GM12864 (cell line): ENCODE measurements at places on chromosomes 12 and 14.

- DNase-seq, result no peak
Observed at GRCh38 chr14:60654334-60654821, 5.1 kb upstream of the SIX1 start.

DNA sequence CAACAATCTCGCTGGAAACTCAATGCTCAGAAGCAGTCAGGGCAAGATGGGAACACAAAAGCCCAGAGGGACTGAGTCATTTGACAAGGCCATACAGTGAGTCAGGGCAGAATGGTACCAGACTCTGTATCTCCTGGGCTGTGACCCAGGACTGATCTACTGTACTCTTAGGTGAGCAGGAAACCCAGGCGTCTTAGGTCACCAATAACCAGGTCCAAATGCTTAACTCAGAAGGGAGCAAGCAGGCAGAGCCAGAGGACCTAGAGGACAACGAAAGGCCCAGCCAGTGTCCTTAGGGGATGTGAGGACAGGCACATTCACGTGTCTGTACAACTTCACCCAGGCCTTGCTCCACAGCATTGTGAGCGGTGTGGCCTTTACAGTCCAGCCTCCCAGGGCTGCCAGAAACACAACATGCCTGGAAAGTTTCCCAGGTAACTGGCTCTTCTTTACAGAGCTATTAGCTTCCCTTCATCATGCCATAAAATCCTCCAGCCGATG is 69.9 kb downstream of the ARL6IP4 start:
- no peak for DNase-seq

DNA sequence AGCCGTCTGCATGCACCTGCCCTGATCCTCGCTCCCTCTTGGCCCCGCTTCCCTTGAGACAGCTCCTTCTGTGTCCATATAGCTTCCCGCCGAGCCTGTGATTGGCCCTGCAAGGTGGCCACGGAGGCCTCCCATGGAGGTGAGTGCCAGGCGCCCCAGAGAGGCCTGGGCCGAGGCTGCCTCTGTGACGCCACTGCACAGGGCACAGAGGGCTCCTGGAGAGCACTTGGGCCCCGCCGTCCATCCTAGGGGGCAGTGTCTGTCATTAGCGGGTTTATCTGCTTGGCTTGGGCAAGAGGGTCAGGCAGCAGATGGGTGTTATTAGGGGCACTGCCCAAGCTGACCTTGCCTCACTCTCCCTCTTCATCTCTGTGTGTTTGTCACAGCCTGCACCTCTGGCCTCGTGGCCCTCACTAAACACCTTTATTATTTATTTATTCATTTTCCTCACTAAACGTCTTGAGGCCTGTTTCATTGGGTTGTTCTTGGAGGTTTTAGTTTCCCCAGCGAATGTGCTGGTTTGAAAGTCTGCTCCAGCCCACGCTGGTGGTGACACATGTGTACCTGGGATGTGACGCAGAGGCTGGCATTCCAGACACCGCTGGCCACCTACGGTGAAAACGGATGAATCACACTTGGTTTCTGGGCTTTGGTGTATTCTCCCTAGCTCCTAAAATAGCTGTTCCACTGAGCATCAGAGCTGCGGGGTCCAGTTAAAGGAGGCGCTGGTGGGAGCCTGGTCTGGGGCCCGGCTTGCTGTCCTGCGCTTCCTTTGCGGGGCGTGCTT is 5.9 kb downstream of the ZFYVE21 start:
- DNase-seq, result no peak

- no peak for DNase-seq
Observed at GRCh38 chr12:43370263-43370662, 181.7 kb downstream of the ADAMTS20 start.

DNA sequence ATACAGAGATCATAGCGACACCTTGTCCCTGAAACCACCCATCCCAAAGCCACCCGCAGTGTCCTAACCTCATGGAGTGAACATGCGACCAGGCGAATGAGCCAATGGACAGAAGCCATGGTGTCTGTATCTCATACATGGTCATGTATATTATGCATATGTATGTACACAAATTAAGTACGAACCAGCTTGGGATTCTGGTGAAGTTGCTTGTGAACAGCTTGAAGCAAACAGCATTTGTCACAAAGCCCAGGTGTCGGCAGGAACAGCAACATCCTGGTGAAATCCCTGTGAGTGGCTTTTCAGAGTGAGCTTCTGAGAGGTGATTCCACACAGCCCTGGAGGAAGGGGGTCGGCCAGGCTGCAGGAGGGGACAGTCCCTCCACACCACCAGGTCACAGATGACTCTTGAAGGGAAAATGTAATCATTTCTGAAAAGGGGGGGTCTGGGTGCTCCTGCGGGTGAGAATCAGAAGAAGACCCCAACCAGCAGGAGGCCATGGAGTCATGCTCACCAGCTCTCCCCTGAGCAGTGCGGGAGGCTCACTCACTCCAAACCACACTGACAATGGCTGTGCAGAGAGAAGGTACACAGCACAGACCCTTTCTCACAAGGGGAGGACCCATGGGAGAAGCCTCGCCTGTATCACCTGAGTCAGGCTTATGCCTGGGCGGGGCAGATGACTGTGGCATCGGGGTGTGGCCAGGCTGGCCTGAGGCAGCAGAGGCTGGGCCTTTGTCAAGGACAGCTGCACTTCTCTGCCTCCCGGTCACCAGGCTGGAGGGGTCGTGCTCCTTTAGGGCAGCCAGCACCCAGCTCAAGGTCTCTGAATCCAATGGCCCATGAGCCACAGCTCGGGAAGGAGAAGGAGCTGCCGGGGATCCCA is 14.3 kb downstream of the CHGA start:
- DNase-seq, result no peak

DNA sequence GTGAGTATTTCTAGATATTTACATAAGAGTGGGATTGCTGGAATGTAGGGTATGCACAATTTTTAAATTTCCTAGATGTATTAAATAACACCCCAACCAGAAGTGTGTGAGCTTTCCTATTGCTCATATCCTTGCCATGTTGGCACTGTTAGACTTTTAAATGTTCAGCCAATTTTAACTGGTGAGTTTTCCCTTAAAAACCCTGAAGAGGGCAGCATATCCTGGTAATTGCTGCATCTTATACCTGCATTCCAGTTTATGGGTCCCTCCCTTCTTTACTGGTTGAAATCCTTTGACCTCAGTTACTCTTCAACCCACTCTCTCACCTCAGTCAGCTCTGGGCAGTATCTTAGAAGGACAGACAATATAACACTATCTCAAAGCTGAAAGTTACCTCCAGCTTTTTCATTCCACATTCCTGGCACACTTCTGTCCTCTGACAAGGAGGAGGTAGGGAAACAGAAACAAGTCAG is 270.6 kb downstream of the PAWR start:
- no peak for DNase-seq

GRCh38 chr14:63867933-63868921 is 15.4 kb downstream of the SYNE2 start:
- DNase-seq, result no peak

- DNase-seq, result peak; percentile 56
Observed at GRCh38 chr12:26318661-26319068, 123.3 kb downstream of the SSPN start.

DNA sequence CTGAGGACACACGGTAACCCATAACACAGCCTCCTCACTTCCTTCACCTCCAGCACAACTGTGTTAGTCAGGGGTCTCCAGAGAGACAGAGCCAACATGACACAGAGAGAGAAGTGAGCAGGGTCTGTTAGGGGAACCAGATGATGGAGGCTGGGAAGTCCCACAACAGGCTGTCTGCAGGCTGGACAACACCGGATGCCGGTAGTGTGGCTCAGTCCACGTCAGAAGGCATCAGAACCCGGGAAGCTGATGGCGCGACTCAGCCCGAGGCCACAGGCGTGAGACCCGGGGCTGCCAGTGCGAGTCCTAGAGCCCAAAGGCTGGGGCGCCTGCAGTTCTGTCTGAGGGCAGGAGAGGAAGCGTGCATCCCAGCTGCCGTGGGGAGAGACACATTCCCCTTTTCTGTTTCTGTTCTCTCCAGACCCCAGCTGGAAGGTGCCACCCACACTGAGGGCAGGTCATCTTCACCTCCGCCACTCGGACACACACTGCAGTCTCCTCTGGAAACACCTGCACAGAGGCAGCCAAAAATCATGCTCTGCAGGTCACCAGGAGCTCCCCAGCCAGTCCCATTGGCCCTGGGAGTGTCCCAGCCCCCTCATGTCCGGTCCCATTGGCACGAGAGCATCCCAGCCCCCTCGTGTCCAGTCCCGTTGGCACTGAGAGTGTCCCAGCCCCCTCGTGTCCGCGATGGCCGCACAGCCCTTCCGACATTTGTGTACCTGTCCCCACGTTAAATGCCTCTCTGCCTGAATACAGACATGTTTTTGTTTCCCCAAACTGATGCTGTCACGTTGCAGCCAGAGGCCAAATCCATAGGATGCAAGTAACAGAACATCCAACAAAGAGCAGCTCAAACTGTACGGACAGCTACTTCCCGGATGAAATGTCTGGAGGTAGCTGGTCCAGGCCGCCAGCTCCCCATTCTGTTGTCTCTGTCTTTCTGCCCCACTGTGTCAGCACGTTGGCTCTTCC is 7.9 kb upstream of the FBRSL1 start:
- no peak for DNase-seq

- DNase-seq, result no peak
Observed at GRCh38 chr14:97499790-97500481, 702.8 kb downstream of the VRK1 start.

- DNase-seq, result no peak
Observed at GRCh38 chr12:64450711-64451486, 1.0 kb upstream of the TBK1 start.

GRCh38 chr12:116882742-116883141 is 1.5 kb upstream of the HRK start:
- no peak for DNase-seq

DNA sequence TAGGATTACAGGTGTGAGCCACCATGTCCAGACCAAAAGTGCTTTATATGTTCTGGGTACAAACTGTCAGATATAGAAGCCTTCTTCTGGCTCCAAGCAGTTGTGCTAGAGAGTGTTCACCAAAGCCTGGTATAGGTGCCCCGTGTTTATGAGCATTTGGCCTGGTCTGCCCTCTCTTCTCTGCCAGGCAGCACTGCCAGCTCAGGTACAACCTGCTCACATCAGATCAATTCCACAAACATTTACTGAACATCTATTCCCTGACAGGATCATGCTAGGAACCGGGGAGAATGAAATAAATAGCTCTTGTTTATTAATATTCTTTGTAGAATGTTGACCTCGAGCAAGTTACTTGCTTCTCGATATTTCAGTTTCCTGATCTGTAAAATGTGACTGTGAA is 20.0 kb upstream of the SOCS2 start:
- no peak for DNase-seq

DNA sequence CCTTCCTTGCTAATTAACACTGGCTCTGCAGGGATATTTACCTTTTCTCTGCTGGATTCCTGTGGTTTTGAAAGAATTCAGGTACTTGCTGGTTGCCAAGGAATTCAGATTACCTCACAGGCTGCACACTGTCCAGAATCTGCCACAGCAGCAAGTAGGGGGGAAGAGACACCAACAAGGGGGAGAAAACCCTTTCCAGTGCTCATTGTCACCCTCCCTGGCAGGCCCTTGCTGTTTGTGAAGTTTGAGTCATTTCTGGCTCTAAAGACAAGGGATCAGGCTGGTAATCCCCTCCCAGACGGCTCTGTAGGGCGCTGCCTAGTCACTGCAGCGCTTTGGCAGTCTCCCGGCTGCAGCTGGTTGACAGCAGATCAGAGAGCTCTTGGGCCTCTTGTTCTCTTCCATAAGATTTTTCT is 50.8 kb downstream of the TTLL5 start:
- DNase-seq, result no peak

GRCh38 chr14:39372656-39373055 is 59.6 kb downstream of the FBXO33 start:
- DNase-seq, result no peak

- no peak for DNase-seq
Observed at GRCh38 chr14:89123851-89124250, 293.2 kb downstream of the FOXN3 start.

GRCh38 chr12:129871991-129872972 is 31.5 kb downstream of the TMEM132D start:
- no peak for DNase-seq

- no peak for DNase-seq
Observed at GRCh38 chr14:65072256-65072655, 30.1 kb downstream of the MAX start.

- no peak for DNase-seq
Observed at GRCh38 chr12:92064422-92064821, 81.2 kb downstream of the BTG1 start.

DNA sequence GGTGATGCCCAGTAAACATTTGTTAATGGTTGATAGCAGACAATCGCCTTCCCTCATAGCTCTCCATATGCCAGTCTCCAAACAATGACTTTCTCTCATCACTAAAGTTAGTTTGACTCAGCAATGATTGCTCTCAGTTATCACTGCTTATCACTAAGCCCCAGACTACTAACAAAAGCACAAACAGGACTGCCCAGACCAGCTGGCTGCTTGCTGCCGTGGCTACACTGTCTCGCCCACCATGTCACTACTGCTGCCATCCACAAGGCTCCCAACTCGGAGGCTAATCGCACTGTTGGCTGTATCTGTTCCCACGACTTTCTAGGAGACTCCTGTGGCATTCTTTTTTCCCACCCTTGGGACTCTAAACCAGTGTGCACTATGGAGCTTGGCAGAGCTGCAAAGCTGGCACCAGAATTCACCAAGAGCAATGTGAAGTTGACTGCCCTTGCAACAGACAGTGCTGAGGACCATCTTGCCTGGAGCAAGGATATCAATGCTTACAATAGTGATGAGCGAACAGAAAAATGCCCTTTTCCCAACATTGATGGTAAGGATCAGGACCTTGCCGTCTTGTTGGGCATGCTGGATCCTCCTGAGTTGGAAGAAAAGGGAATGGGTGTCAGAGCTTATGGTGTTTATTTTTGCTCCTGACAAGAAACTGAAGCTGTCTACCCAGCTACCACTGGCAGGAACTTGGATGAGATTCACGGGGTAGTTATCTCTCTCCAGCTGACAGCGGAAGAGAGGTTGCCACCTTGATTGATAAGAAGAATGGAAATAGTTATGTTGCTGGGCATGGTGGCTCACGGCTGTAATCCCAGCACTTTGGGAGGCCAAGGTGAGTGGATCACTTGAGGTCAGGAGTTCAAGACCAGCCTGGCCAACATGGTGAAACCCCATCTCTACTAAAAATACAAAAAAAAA is 27.1 kb upstream of the NR2C1 start:
- DNase-seq, result no peak

DNA sequence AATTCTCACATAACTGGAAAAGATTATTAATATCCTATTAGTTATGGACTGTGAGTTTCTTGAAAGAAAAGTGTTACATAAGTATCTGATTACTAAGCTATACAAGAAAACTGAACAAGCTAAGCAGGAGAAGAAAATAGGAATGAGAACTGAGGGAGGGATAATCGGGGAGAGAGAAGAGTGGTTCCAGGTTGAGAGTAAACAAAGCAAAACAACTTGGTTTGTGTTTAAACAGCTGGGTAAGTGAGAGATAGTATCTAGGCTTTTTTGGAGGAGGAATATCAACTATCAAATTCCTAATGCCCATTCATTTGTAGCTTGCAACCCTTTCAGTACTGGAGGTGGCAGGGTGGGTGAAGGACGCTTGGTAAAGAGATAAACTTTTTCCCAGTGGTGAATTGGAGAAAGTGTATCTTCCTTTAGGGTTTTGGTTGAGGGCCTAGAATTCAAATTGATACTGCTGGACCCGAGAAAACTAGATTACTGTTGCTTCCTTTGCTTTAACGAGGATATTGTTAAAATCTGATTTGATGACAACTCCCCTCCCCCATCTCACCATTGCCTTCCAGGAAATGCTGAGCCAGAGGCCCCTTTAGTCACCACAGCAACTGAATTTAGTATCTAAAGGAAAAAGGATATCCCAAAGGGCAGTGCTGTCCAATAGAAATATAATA is 2.0 kb upstream of the SLC2A3 start:
- DNase-seq, result no peak
